ENCODE measurements at places on chromosomes 3 and 15. TPM values are rescaled to one million over a fixed set of nuclear protein-coding genes. Genes with fewer than 3 reads are reported as not detected.

The AP4E1 gene
- 11.9 TPM for total RNA-seq

The BFSP2 gene
- total RNA-seq, result not detected

The CSPG5 gene
- total RNA-seq, result 0.67 TPM

The CPN2 gene
- total RNA-seq, result not detected

The CHAC1 gene
- total RNA-seq, result 0.58 TPM

- DNase-seq, result no peak
Measured at GRCh38 chr3:74643636-74644035, 29.2 kb upstream of the CNTN3 start.

DNA sequence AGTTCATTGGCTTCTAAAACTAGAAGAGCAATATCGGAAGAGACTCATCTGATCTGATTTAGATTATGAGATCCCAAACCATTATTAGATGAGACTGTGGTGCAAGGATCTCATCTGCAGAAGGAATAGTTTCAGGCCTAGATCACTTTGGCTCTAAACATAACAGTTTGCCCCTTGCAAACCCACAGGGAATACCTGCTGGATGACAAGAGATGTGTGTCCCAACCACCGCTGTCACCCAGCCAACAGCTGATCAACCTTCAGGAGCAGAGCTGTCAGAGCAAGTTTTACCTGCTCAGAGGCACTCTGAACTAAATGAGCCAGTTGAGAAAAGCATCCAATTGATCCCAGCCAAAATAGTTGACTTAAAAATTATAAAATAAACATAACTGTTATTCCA lies 64.0 kb upstream of the ST3GAL6 start:
- no peak for DNase-seq
